Activated CD4-positive, alpha-beta T cell treated with anti-CD3 and anti-CD28 coated beads, Interleukin-2, amount 10 ng/mL, durations not matched to agents 7 days and 5 days (primary cell): ENCODE measurements at places on chromosomes 3 and 15. TPM values are rescaled to one million over a fixed set of nuclear protein-coding genes. Genes with fewer than 3 reads are reported as not detected.

- H3K4me1 ChIP-seq = peaks cover 8% of the 10 kb centered on the region
- H3K4me3 ChIP-seq = no peak overlapping the region
- DNase-seq = no peak
- no peak overlapping the region for H3K27ac ChIP-seq
These were observed 51.1 kb downstream of the SYNM start for GRCh38 chr15:99155961-99156443.

DNA sequence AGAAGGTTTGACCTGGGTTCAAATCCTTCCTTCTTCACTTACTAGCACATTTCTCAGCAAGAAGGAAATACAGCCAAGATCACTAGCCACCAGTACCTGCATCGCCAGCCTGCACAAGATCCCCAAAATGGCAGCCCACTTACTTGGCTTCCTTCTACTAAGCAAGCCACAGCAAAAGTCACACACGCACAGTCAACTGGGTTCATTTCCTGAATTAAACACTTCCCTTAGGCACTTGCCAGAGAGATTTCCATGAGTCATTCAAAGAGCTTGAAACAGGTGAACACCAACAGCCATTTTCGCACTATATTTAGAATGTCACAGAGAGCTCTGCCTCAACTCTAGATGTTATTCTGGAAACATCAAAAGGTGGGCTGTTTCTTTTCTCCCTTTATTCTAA is 42.6 kb downstream of the MGLL start:
- no peak for DNase-seq
- peaks cover 8% of the 10 kb centered on the region for H3K4me1 ChIP-seq
- peaks cover 3% of the 10 kb centered on the region for H3K27me3 ChIP-seq
- no peak overlapping the region for H3K27ac ChIP-seq
- H3K4me3 ChIP-seq = no peak overlapping the region

DNA sequence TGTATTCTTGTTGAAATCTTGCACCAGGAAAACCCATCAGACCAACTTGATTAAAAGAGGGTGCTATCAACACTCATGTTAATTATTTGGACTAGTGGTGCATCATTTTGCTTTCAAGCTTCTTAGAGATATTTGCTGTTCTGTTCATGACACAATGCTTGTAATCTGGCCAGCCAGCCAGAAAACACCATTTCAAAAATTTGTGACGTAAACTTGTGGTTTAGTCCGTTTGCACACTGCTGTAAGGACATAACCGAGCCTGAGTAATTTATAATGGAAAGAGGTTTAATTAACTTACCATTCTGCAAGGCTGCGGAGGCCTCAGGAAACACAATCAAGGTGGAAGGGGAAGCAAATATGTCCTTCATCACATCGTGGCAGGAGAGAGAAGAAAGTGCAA is 374.3 kb upstream of the TGFBR2 start:
- H3K4me3 ChIP-seq = no peak overlapping the region
- H3K27ac ChIP-seq = no peak overlapping the region
- H3K4me1 ChIP-seq = peaks cover 16% of the 10 kb centered on the region
- no peaks in the 10 kb centered on the region for H3K27me3 ChIP-seq

GRCh38 chr3:46878781-46879436 is 1.4 kb downstream of the PTH1R start:
- H3K4me3 ChIP-seq = no peak overlapping the region
- peaks cover 46% of the 10 kb centered on the region for H3K27me3 ChIP-seq
- peaks cover 5% of the 10 kb centered on the region for H3K4me1 ChIP-seq

GRCh38 chr15:26729581-26729980 is 43.3 kb downstream of the GABRB3 start:
- no peak overlapping the region for H3K4me3 ChIP-seq
- H3K27me3 ChIP-seq = no peaks in the 10 kb centered on the region
- no peak for DNase-seq
- no peak overlapping the region for H3K27ac ChIP-seq
- H3K36me3 ChIP-seq = no peaks in the 10 kb centered on the region
- H3K4me1 ChIP-seq = no peaks in the 10 kb centered on the region

- H3K36me3 ChIP-seq = peaks cover 3% of the 10 kb centered on the region
- no peak overlapping the region for H3K4me3 ChIP-seq
These were observed 62.8 kb downstream of the XXYLT1 start for GRCh38 chr3:195208183-195208582.

DNA sequence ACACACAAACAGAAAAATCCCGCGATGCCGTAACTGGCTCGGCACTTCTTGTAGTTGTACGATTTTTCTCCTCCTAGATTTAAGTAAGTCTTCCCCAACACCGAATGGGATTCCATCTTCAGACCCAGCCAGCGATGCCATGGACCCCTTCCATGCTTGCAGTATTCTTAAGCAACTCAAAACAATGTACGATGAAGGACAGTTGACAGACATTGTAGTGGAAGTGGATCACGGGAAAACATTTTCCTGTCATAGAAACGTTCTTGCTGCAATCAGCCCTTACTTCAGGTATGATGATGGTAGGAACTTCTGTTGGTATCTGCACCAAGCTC is 763 bp downstream of the KBTBD8 start:
- H3K27me3 ChIP-seq = peaks cover 22% of the 10 kb centered on the region
- H3K27ac ChIP-seq = peak overlapping the region; percentile 90
- no peak for DNase-seq

DNA sequence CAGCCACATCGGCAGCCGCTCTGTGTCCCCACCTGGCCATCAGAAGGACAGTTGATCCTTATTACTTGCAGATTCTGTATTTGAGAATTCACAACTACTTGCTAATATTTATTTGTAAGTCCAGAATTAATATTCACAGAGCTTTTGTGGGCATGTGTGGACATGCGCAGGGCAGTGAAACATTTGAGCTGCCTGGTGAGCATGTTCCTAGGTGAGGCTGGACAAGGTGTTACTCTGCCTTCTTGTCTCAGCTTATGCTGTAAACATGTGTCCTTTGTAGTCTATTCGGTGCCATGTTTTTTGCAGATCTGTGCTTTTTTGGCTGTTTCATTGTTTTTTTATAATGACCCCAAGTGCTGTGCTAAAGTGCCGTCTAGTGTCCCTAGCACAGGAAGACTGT is 15.6 kb downstream of the FAH start:
- H3K4me1 ChIP-seq = peaks cover 2% of the 10 kb centered on the region
- no peak overlapping the region for H3K4me3 ChIP-seq
- no peaks in the 10 kb centered on the region for H3K27me3 ChIP-seq
- no peak for DNase-seq

- no peaks in the 10 kb centered on the region for H3K4me1 ChIP-seq
- no peaks in the 10 kb centered on the region for H3K27me3 ChIP-seq
- H3K4me3 ChIP-seq = no peak overlapping the region
- peaks cover 24% of the 10 kb centered on the region for H3K36me3 ChIP-seq
- DNase-seq = no peak
- H3K27ac ChIP-seq = no peak overlapping the region
These were observed 188.1 kb downstream of the BBX start for GRCh38 chr3:107710851-107711250.

LTK gene
- 1.1 TPM for total RNA-seq

SCN11A gene
- 0.05 TPM for total RNA-seq

ZMYND10 gene
- total RNA-seq = 3.6 TPM

LIPH gene
- not detected for total RNA-seq
